ENCODE measurements at places on chromosomes 5 and 9.

DNA sequence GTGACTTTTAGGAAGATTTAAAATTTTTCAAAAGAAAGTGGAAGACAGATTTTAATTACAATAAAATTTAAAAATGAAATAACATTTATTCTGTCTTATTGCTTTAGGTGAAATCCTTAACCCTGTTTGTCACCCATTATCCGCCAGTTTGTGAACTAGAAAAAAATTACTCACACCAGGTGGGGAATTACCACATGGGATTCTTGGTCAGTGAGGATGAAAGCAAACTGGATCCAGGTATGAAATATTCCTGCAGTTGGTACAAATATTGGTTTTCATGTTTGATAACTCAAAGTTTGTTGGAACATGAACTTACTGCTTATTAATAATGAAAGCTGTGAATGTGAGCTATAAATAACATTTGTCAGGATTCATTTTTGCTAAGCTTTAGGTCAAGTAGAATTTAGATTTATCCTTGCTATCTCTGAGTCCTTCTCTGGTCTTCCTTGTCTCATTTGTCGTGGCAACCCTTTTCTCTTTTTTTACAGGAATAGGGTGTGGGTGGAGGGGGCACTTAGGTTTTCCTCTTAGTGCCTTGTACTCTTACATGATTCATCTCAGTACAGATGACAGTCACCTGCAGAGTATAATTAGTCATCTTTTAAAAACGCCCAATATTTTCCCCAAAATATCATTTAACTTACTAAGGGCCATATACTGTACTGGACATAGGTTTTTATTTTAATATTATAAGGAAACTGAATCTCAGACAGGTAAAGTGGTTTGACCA, 95.3 kb upstream of the RASGRF2 start:
- H3K27me3 ChIP-seq: no peaks in the 10 kb centered on the region
- H3K27ac ChIP-seq: no peak overlapping the region
- peaks cover 6% of the 10 kb centered on the region for H3K36me3 ChIP-seq
- H3K4me3 ChIP-seq: no peak overlapping the region

- no peak for DNase-seq
- no peaks in the 10 kb centered on the region for H3K36me3 ChIP-seq
- no peak overlapping the region for H3K4me3 ChIP-seq
- H3K4me1 ChIP-seq: no peaks in the 10 kb centered on the region
These were observed 75.8 kb upstream of the PCSK5 start for GRCh38 chr9:75814667-75815066.

GRCh38 chr9:123445981-123446610, 90.1 kb downstream of the CRB2 start:
- DNase-seq: no peak
- H3K4me3 ChIP-seq: no peak overlapping the region
- H3K27ac ChIP-seq: no peak overlapping the region
- no peaks in the 10 kb centered on the region for H3K36me3 ChIP-seq
- H3K27me3 ChIP-seq: no peaks in the 10 kb centered on the region

DNA sequence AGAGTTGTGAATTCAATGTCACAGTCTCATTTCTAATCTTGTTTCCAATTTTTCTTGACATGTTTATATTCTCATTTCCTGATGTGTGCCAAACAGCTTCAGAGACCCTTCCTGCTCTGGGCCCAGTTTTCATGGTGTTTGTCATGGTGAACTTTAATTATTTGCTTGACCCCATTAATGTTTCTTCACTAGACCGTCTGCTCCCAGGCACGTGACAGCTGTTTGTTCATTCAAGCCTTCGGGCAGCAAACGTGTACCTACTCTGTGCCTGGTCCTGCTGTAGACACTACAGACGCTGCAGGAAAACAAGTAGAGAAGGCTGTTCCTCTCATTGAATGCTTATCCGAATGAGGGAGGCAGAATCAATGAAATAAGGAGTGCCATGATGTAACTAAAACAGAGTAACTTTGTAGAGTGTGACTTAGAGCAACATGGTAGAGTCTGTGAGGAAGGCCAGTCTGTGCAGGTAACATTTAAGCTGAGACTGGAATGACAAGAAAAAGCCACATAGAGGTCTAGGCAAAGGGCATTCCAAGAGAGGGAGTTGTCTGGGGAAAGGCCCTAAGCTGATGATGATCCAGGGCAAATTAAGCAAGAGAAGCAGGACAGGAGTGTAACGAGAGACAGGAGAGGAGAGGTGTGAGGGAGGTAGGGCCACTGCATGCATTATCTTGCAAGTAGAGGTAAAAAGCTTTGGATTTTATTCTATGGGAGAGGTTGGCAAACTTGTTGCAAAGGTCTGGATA, 191.4 kb downstream of the SEMA5A start:
- no peak overlapping the region for H3K4me3 ChIP-seq
- no peak for DNase-seq
- H3K27me3 ChIP-seq: no peaks in the 10 kb centered on the region

- no peaks in the 10 kb centered on the region for H3K36me3 ChIP-seq
- peaks cover 18% of the 10 kb centered on the region for H3K4me1 ChIP-seq
- DNase-seq: peak; percentile 30
These were observed at the start of gene SH3PXD2B for GRCh38 chr5:172454358-172455086. TSS of gene SH3PXD2B (minus strand) at chr5:172454525. CDS start at chr5:172454352, 173 bp downstream.

DNA sequence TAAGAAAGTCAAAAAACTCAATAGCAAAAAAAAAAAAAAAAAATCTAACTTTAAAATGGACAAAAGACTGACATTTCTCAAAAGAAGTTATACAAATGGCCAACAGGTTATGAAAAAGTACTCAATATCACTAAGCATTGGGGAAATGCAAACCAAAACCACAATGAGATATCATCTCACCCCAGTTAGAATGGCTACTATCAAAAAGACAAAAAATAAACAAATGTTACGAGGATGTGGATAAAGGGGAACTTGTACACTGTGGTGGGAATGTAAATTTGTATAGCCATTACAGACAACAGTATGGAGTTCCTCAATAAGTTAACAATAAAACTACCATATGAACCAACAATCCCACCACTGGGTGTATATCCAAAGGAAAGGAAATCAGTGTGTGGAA, 37.2 kb downstream of the ENC1 start:
- no peaks in the 10 kb centered on the region for H3K27me3 ChIP-seq
- no peak for DNase-seq
- no peaks in the 10 kb centered on the region for H3K4me1 ChIP-seq
- H3K4me3 ChIP-seq: no peak overlapping the region

GRCh38 chr9:37034938-37035647, 1.0 kb upstream of the PAX5 start:
- no peaks in the 10 kb centered on the region for H3K36me3 ChIP-seq
- H3K4me1 ChIP-seq: peaks cover 16% of the 10 kb centered on the region
- no peak overlapping the region for H3K4me3 ChIP-seq
- no peak for DNase-seq
- peaks cover 91% of the 10 kb centered on the region for H3K27me3 ChIP-seq
- no peak overlapping the region for H3K27ac ChIP-seq

DNA sequence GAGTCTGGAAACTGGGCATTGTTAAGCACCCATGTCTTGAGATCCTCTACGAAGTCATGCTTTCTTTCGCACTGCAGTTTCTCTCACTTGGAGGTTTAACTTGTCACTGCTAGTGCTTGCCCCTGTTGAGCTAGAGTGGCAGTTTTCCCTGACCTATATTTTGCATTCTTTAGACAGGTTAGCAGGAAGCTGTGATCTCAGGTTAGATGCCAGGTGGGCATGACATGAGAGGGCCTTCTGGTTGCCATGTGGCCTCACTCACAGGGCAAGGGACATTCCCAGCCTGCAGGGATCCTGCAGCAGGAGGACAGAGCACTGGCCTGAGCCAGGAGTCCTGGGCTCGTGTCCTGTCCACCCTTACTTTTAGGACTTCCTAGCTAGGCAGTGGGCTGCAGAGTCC, 28.6 kb downstream of the SLC36A1 start:
- peaks cover 35% of the 10 kb centered on the region for H3K4me1 ChIP-seq
- H3K27me3 ChIP-seq: no peaks in the 10 kb centered on the region
- H3K4me3 ChIP-seq: no peak overlapping the region
- DNase-seq: peak; percentile 82
- peak overlapping the region; percentile 25 for H3K27ac ChIP-seq

- no peaks in the 10 kb centered on the region for H3K4me1 ChIP-seq
- H3K4me3 ChIP-seq: no peak overlapping the region
- no peaks in the 10 kb centered on the region for H3K36me3 ChIP-seq
- H3K27me3 ChIP-seq: no peaks in the 10 kb centered on the region
- no peak overlapping the region for H3K27ac ChIP-seq
These were observed 504.8 kb upstream of the SGCD start for GRCh38 chr5:155822177-155822576.

DNA sequence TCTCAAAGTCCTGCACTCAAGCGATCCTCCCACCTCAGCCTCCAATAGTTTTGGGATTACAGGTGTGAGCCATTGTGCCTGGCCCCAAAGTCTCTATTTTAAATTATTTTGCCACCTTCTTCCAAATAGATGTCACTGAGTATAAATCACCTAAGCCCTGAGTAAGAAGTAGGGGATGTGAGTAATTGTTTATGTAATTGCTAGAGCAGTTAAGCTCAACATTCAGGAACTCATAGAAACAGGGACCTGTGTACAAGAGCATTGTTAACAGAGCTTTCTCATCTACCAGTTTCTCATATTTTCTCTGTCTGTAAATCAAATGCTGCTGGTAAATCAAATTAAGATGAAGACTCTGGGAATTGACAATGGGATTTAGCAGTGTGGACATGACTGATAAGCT, 26.3 kb downstream of the CDK7 start:
- H3K36me3 ChIP-seq: peaks cover 22% of the 10 kb centered on the region
- no peak for DNase-seq
- H3K4me1 ChIP-seq: no peaks in the 10 kb centered on the region
- no peak overlapping the region for H3K27ac ChIP-seq
- no peaks in the 10 kb centered on the region for H3K27me3 ChIP-seq
- H3K4me3 ChIP-seq: no peak overlapping the region

DNA sequence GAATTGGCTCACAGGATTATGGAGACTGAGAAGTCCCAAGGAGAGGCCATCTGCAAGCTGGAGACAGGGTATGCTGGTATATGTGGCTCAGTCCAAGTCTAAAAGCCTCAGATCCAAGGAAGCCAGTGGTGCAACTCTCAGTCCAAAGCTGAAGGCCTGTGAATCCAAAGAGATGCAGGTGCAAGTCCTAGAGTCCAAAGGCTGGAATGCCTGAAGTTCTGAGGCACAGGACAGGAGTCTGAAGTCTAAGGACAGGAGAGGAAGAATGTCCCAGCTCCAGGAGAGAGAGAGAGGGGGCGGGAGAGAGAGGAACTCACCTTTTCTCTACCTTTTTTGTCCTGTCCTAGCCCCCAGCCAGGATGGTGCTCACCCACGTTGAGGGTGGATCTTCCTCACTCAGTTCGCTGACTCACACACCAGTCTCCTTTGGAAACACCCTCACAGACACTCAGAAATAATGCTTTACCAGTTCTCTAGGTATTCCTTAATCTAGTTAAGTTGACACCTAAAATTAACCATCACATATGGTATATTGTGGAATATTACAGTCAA, 49.6 kb downstream of the KCNN2 start:
- H3K4me1 ChIP-seq: no peaks in the 10 kb centered on the region
- H3K27ac ChIP-seq: no peak overlapping the region
- no peaks in the 10 kb centered on the region for H3K36me3 ChIP-seq

DNA sequence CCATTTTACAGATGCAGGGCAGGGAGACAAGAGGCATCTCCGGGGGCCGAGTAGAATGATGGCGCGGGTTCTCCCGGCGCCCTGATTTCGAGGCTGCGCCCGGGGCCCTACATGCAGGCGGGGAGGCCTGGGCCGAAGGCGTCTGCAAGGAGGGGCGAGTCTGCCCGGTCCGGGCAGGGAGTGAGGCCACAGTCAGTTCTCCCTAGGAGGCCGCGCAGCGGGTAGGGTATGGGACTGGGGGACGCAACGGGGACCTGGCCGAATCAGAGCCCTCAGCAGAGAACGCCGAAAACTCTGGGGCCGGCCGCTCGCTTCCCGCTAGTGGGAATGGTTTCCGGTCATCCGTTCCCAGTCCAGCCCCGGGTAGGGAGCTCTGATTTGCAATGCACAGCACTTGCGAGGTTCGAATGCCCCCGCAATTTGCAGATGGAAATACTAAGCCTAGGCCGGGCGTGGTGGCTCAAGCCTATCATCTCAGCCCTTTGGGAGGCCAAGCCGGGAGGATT, 6.4 kb downstream of the TLX3 start:
- peaks cover 100% of the 10 kb centered on the region for H3K27me3 ChIP-seq
- no peak for DNase-seq
- no peak overlapping the region for H3K4me3 ChIP-seq

GRCh38 chr9:135502168-135502872, 1.8 kb downstream of the MRPS2 start:
- H3K27ac ChIP-seq: no peak overlapping the region
- H3K27me3 ChIP-seq: peaks cover 20% of the 10 kb centered on the region
- peaks cover 31% of the 10 kb centered on the region for H3K36me3 ChIP-seq
- peaks cover 16% of the 10 kb centered on the region for H3K4me1 ChIP-seq
- no peak overlapping the region for H3K4me3 ChIP-seq

- H3K4me3 ChIP-seq: no peak overlapping the region
- no peaks in the 10 kb centered on the region for H3K4me1 ChIP-seq
- H3K27ac ChIP-seq: no peak overlapping the region
These were observed 60.4 kb downstream of the SGCD start for GRCh38 chr5:156387391-156387790.

- H3K27ac ChIP-seq: no peak overlapping the region
- H3K4me3 ChIP-seq: no peak overlapping the region
- no peaks in the 10 kb centered on the region for H3K27me3 ChIP-seq
- peaks cover 17% of the 10 kb centered on the region for H3K36me3 ChIP-seq
- no peak for DNase-seq
These were observed 24.7 kb downstream of the ZFR start for GRCh38 chr5:32419791-32420190.

- peaks cover 8% of the 10 kb centered on the region for H3K4me1 ChIP-seq
These were observed 1.0 kb downstream of the FAM200C start for GRCh38 chr5:160398806-160399205.

DNA sequence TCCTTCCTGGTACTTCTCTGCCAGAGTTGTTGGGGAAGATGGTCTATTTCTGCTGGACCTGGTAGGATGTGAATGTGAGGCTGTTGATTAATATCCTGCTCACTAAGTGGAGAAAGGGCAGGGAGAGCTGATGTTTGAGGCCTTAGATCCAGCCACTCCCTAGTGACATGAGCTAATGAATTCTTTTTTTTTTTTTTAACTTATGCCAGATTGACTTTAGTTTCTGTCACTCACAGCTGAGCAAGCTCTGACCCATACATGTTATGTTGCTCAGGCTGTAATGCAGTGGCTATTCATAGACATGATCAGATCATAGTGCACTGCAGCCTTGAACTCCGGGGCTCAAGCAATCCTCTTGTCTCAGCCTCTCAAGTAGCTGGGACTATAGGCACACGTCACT, 75.1 kb upstream of the SPRY4 start:
- no peaks in the 10 kb centered on the region for H3K4me1 ChIP-seq
- H3K4me3 ChIP-seq: no peak overlapping the region
- H3K27ac ChIP-seq: no peak overlapping the region

GRCh38 chr5:122947372-122947771, 89.2 kb downstream of the PPIC start:
- no peak overlapping the region for H3K4me3 ChIP-seq
- no peaks in the 10 kb centered on the region for H3K36me3 ChIP-seq
- no peak overlapping the region for H3K27ac ChIP-seq
- DNase-seq: no peak

GRCh38 chr5:73950441-73950873, 324.5 kb downstream of the ARHGEF28 start:
- H3K4me3 ChIP-seq: no peak overlapping the region
- H3K27ac ChIP-seq: no peak overlapping the region
- no peaks in the 10 kb centered on the region for H3K27me3 ChIP-seq
- DNase-seq: no peak
- peaks cover 43% of the 10 kb centered on the region for H3K4me1 ChIP-seq

GRCh38 chr9:133248726-133249295, 26.2 kb downstream of the ABO start:
- H3K27ac ChIP-seq: no peak overlapping the region
- no peak overlapping the region for H3K4me3 ChIP-seq
- no peak for DNase-seq
- H3K27me3 ChIP-seq: no peaks in the 10 kb centered on the region

- no peak for DNase-seq
- no peaks in the 10 kb centered on the region for H3K27me3 ChIP-seq
- no peak overlapping the region for H3K27ac ChIP-seq
- peaks cover 19% of the 10 kb centered on the region for H3K4me1 ChIP-seq
- H3K4me3 ChIP-seq: no peak overlapping the region
These were observed 54.0 kb upstream of the TGFBR1 start for GRCh38 chr9:99050924-99051323.

Measured in thymus (tissue), 14 donors.